Mononuclear cell (primary cell): ENCODE measurements at places on chromosomes 13 and 19. TPM values are rescaled to one million over a fixed set of nuclear protein-coding genes. Genes with fewer than 3 reads are reported as not detected.

ZNF808 gene
- 28.4 TPM for total RNA-seq

ELSPBP1 gene
- total RNA-seq = not detected

LPAR6 gene
- total RNA-seq = 91.4 TPM

ZNF470 gene
- total RNA-seq = 0.94 TPM

SMIM7 gene
- total RNA-seq = 32.6 TPM

TBXA2R gene
- 1.8 TPM for total RNA-seq

GPR4 gene
- total RNA-seq = not detected

URAD gene
- not detected for total RNA-seq

NCAN gene
- not detected for total RNA-seq

AMH gene
- 1.3 TPM for total RNA-seq

KLK3 gene
- total RNA-seq = 0.31 TPM

LILRA1 gene
- total RNA-seq = 18.5 TPM

CFD gene
- 148 TPM for total RNA-seq

TMEM255B gene
- 0.84 TPM for total RNA-seq

IRGC gene
- not detected for total RNA-seq

ENOX1 gene
- total RNA-seq = under 0.01 TPM
